ENCODE measurements at places on chromosomes 3 and 15. TPM values are rescaled to one million over a fixed set of nuclear protein-coding genes. Genes with fewer than 3 reads are reported as not detected.

CHAC1 gene
- total RNA-seq = 5.5 TPM

MRPS25 gene
- total RNA-seq = 48.8 TPM

GMPPB gene
- 24.0 TPM for total RNA-seq

ARRDC4 gene
- total RNA-seq = 11.7 TPM

ZBTB38 gene
- total RNA-seq = 63.5 TPM

IMP3 gene
- total RNA-seq = 58.2 TPM

FGF12 gene
- total RNA-seq = 16.8 TPM

SOX14 gene
- total RNA-seq = not detected

SLC12A1 gene
- total RNA-seq = not detected

CPA3 gene
- total RNA-seq = 0.25 TPM

SCAANT1 gene
- total RNA-seq = not detected

DNA sequence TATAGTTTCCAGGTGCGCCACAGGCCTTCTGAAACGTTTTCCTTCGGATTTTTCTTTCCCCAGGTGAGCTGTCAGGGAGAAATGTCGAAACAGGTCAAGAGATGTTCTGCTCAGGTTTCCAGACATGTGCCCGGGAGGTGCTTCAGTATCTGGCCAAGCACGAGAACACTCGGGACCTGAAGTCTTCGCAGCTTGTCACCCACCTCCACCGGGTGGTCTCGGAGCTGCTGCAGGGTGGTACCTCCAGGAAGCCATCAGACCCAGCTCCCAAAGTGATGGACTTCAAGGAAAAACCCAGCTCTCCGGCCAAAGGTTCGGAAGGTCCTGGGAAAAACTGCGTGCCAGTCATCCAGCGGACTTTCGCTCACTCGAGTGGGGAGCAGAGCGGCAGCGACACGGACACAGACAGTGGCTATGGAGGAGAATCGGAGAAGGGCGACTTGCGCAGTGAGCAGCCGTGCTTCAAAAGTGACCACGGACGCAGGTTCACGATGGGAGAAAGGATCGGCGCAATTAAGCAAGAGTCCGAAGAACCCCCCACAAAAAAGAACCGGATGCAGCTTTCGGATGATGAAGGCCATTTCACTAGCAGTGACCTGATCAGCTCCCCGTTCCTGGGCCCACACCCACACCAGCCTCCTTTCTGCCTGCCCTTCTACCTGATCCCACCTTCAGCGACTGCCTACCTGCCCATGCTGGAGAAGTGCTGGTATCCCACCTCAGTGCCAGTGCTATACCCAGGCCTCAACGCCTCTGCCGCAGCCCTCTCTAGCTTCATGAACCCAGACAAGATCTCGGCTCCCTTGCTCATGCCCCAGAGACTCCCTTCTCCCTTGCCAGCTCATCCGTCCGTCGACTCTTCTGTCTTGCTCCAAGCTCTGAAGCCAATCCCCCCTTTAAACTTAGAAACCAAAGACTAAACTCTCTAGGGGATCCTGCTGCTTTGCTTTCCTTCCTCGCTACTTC is 3.8 kb downstream of the BHLHE40 start:
- DNase-seq = no peak

DNA sequence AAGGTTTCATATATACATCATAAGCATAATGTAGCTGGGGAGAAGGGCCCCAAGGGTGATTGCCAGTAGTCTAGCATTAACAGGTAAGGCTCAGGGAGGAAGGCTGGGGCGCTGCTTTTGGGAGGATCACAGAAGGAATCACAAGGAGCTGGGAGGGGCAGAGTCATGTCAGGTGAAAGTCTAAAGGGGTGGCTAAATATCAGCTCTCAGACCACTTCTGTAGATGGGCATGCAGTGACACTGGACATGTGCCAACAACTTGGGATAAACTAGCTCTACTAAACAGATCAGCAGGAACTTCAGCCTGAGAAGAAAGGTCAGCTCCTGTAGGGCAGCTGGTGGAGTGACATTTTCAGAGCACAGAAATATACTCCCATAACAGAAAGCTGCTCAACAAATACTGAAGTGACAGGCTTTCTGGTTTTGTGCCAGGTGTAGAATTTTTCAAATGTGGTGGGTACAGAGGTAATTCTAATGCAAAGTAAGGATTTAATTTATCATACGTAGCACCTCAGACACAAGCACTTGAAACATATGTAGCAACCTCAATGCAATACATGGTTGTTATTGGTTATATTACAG is 79.4 kb downstream of the PEX5L start:
- no peak for DNase-seq

DNA sequence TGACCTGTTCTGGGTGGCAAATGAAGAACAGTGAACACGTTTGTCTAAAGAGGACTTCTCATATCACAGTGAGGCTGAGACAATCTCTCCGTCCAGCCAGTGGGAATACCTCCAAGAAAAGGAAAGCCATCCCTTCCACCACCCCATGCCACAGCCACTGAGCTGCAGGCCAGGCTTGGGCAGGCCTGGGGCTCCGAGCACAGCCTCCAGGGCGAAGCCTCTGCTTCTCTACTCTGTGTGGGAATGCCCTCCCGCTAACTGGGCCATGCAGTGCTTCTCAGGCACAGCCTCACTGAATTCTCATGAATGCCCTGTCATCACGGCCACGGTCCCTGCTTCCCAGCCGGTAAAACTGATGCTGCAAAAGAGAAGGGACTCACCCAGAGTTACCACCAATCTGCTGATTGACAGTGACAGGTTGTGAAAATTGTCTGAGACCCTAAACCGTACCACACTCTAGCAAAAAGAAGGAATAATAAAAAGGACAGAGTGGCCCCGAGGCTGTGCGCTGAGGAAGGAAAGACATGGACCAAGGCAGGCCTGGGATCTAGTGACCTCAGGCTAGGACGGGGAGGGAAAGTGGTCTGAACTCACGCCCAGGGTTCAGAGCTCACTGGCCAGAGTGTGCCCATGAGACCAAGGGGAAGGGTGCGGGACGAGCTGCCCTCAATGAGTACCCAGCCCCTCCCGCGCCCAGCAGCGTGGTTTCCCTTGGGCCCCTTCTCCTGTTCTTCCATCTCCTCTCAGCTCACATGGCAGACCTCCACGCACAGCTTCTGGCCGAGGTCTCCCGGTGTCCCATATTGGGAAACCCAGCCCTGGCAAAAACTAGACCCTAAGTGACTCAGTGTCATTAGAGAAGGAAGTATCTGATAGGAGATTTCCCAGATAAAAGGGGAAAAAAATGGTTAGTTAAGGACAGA is 52.8 kb downstream of the DHX30 start:
- DNase-seq = peak; percentile 49

DNA sequence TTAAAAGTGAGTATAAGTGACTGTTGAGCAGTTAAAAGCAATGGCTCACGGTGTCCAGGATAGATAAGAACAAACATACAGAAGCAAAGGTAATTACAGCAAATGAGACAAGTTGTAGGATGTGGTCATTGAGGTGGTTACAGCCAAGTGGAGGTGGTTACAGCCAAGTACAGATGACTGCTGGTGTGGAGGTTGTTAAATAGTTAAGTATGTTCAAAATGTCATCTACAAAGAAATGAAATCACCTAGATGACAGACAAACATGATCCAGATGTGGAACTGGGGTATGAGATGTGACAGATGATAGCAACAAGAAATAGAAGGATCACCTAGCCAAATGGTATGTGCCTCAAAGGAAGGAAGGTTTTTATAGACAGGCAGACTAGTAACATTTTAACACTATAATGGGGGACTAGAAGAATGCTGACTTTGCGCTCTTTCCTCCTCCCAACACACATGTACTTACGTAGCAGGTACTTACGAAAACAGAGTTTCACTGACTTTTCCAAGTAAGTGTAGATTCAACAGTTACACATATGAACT is 6.8 kb upstream of the ANKRD28 start:
- no peak for DNase-seq

DNA sequence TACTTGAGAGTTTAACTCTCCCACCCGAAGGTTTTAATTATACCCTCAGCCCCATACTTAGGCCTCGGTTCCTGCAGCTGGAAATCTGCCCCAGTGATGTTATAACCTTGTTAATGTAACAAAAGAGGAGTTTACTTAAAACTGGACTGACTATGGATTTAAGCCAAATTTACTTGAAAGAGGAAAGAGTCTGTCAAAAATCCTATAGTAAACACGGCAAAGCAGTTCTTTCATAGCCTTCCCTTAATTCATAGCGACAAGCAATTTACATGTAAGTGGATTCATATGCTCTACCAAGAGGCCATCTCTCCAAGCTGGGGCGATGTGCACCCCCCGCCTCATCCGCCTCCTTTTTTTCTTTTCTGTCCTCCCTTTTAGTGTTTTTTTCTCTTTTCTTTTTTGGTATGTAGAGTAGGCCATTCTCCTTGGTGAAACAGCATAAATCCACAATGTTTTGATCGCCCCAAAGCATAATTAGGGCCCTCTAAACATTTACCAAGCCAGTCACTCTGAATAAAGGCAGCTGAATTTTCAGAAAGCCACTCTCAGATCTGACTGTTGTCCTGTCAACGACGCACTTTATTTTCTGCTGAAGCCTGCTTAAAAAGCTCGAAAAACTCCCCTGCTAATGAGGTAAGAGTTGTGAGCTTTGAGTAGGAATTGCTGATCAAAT is 373.1 kb upstream of the WNT5A start:
- no peak for DNase-seq

GRCh38 chr3:79002465-79003372 is 765.1 kb downstream of the ROBO1 start:
- no peak for DNase-seq

DNA sequence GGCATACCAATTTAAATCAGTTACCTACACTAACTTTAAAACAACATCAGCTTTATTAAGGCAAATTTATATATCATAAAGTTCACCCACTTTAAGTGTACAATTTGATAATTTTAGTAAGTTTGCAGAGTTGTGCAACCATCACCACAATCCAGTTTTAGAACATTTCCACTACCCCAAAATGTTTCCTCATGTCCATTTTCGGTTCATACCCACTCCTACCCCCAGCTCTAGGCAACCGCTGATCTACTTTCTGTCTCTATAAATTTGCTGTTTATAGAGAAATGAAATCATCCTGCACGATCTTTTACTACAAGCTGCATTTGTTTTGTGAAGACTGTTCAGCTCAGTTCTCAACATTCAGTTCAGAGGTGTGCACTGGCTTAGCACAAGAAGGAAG is 31.5 kb upstream of the FAM81A start:
- DNase-seq = no peak

DNA sequence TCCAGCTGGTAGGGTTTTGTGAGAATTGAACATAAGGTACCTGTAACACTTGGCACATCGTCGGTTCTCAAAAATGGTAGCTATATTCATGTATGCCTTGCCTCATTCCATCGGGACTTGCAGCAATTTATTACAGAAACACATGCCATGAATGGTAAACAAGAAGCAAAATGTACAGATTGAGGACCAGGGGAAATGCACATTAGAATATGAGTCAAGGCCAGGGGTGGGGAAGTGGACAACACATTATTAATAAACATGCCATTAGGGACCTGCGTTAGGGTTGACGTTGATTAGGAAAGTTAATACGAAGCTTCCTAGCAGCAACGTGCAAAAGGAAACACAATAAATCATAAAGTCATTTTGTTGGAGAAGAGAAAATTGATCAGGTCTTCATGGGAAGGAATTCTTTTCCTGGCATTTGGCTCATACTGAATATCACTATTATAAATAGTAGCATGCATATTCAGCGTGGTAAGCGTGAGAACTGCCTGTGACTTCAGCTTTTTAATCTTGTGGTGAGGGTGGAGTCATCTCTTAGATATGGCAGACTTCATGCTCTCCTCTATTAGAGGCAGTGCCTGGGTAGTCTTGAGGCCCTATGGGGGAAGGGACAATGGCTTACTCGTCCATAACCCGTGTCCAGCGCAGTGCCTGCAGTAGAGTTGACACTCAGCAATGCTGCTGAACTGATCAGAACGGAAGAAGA is 184.9 kb downstream of the SV2B start:
- no peak for DNase-seq

- DNase-seq = no peak
These were observed 25.3 kb upstream of the ANKRD28 start for GRCh38 chr3:15823092-15823491.

DNA sequence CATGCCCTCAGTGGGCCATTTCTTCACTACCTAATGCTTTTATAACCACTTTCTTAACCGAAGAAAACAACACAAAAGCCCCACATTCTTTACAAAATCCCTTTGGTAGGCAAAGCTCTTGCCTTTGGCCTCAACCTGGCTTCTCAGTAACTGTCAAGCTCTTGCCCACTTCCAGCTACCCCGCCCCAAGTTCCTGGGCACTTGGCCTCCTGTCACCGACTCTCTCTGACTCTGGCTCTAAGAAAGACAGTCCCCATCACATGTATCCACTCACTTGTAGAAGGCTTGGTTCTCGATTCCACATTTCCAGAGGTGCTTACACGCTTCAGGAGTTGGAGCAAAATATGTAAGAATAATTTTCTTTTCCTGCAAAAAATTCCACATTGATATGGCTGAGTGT is 61.1 kb downstream of the WDR76 start:
- DNase-seq = no peak

DNA sequence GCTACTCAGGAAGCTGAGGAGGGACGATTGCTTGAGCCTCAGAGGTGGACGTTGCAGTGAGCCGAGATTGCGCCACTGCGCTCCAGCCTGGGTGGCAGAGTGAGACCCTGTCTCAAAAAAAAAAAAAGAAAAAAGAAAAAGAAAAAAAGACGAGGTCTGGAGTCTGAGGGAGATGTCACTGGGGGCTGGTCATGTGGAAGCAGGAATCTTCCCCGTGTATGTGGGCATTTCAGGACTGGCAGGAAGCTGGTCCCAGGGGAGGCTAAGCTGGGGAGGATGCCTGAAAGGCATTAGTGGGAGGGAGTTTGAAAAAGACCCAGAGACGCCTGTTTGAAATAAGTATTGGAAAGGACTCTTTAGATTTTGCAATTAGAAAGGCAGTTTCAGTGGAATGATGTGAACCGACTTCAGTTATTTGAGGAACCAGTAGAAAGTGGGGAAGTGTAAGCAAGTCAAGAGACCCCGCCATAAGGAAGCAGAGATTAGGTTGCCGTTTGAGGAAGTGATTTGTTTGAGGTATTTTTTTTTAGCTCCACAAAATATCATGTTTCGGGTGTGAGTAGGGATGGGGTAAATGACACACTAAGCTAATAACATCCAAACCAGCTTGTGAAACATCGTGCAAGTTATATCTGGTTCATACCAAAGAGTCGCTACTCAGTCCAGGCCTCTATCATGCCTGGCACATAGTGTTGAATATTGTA is 55.5 kb downstream of the ST6GAL1 start:
- DNase-seq = no peak

All from spleen (tissue), 13 donors.